Activated T-helper 17 cell treated with anti-CD3 and anti-CD28 coated beads, Interleukin-2, amount 50 U/mL, for 72 hours (primary cell): ENCODE measurements at places on chromosomes 11 and 22.
A peak's percentile ranks its signal among the peaks of the same experiment; 100 is the strongest.

- peak; percentile 25 for ATAC-seq
Measured at GRCh38 chr22:36386351-36386899, 1.3 kb downstream of the MYH9 start.

GRCh38 chr11:86397351-86397750 is 22.7 kb downstream of the CCDC81 start:
- ATAC-seq = no peak

DNA sequence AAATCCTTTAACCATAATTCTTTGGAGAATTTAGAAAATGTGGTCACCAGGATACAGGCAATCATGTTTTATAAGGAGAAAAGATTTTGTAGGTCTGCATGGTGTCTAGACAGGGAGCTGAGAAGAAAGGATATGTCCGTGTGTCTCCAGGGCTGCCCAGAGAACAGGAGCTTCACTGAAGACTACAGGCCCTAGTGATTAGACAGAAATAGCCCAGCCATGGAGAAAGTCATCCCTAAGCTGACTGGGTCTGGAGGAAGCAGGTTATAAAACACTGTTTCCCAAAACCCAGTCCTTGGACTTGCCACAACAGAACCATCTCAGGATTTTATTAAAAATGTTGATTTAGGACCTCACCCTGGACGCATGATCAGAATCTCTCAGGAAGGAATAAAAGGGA is 84.4 kb downstream of the GALNT18 start:
- no peak for ATAC-seq

GRCh38 chr11:28108958-28109357 is 770 bp downstream of the METTL15 start:
- ATAC-seq = no peak

GRCh38 chr22:47194476-47195155 is 432.2 kb downstream of the TBC1D22A start:
- ATAC-seq = no peak

DNA sequence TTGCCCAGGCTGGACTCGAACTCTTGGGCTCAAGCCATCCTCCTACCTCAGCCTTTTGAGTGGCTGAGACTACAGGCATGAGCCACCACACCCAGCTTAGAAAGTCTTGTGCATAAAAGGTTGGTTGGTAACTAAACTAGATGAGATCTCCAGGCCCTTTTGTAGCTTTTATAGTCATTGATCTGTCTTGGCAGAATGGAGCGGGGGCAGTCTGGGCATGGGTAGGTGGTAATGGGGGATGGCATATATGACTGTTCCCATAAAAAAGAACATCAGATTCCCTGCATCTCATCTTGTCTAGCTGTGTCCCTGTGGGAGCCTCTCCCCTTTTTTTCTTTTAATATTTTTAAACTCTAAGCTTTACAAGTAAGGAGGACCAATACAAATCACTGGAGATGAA is 30.2 kb downstream of the ABCC8 start:
- ATAC-seq = no peak

DNA sequence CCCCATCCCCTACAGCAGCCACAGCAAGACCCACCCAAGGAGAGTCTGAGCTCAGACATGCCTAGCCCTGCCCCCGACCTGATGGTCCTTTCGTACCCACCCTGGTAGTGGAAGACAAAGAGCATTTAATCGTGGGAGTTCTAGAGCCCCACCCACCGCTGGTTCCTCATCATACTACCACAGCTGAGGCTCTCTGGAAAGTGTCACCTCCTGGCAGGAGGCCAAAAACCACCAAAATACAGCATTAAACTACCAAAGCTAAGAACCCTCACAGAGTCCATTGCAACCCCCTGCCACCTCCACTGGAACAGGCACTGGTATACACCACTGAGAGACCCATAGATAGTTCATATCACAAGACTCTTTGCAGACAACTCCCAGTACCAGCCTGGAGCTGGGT is 311.1 kb downstream of the TENM4 start:
- no peak for ATAC-seq

GRCh38 chr11:36997656-36998055 is 399.6 kb upstream of the RAG2 start:
- no peak for ATAC-seq

GRCh38 chr11:2160736-2161259 is at the start of gene INS:
INS (minus strand) TSS chr11:2161209; CDS start chr11:2160971, 238 bp downstream.
- ATAC-seq = no peak

GRCh38 chr11:17611503-17612220 is 64.6 kb downstream of the OTOG start:
- no peak for ATAC-seq

DNA sequence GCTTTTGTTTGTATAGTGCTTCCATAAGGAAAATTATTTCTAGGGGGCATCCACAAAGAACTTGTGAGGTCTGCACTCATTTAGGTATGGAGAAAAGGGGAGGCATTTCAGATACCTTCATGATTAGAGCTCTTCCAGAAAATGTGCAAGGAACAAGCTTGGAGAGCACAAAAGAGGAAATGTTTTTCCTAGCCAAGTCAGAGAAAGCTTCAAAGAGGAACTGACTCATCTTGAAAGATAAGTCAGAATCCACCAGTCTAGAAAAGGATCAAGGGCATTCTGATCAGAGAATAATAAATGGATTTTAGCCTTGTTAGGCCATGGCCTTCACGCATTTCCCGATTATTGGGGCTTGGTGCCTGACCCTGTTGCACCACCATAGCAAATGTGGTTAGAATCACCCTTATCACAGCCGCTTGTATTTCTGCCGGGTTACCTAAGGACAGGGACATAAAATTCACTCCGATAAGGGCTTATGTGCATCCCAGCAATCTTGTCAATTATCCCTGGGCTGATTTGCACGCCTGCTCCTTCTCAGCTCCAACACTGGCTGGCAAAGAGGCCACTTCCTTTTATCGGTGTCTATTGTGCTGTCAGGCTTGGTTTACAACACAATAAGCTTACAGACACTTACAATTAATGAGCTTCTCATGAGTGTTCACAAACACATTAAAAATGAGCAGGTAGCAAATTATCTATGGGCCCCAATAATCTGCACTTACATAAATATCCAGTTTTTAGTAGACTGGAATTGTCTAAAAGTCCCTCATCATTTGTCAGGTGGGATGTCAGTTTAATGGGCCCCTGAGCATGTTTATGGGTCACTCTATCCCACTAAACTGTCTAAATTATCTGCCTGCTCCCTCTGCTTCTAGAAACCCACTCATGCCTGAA is 613.5 kb downstream of the SOX6 start:
- no peak for ATAC-seq

GRCh38 chr11:128739589-128739988 is 45.7 kb downstream of the FLI1 start:
- no peak for ATAC-seq

DNA sequence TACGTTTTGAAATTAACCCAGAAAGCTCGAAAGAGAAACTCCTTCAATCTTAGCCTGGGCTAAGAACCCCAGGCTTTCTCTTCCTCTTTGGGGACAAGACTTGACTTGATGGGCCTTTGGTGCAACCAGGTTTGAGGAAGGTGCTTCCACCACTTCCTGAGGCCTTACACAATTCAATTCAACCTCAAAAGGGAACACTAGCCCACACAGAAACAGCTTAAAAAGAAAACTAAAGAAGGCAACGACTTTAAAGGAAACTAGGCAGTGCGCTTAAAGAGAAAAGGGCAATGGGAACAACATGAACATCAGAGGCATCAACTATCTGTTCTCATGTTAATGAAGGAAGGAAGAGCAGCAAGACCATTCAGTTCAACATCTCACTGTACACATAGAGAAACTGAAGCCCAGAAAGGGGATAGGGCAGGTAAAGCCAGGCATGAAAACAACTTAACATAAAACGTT is 24.8 kb downstream of the PAK1 start:
- no peak for ATAC-seq

DNA sequence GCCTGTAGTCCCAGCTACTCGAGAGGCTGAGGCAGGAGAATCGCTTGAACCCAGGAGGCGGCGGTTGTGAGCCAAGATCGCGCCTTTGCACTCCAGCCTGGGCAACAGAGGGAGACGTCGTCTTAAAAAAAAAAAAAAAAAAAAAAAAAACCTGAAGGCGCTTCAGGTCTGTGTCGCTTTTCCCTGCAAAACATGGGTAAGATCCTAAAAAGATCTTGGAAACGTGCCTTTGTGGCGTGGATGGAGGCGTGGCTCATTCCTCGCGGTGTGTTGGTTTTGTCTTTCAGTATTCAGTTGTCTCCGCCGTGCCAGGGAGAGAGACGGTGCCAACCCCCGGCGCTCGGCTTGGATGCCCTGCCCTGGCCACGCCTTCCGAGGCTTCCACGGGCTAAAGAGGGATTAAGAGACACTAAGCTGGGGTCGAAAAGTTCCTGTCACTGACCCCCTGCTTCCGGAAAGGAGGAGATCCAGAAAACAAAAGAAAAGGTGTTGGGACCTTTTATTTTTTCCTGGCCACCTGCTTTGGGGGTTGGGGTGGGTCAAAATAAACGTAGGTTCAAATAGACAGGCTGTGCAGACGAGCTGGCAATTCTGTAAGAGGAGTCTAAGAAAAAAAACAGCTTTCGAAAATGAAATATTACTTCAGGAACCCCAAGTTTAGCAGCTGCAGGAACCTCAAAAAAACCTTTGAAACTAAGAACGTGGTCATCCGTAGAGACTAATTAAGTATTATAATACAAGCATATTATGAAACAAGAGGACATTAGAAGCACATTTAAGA is 1.1 kb upstream of the SLC35F2 start:
- peak; percentile 29 for ATAC-seq

- no peak for ATAC-seq
Measured at GRCh38 chr11:82906236-82906635, 4.7 kb downstream of the DDIAS start.

DNA sequence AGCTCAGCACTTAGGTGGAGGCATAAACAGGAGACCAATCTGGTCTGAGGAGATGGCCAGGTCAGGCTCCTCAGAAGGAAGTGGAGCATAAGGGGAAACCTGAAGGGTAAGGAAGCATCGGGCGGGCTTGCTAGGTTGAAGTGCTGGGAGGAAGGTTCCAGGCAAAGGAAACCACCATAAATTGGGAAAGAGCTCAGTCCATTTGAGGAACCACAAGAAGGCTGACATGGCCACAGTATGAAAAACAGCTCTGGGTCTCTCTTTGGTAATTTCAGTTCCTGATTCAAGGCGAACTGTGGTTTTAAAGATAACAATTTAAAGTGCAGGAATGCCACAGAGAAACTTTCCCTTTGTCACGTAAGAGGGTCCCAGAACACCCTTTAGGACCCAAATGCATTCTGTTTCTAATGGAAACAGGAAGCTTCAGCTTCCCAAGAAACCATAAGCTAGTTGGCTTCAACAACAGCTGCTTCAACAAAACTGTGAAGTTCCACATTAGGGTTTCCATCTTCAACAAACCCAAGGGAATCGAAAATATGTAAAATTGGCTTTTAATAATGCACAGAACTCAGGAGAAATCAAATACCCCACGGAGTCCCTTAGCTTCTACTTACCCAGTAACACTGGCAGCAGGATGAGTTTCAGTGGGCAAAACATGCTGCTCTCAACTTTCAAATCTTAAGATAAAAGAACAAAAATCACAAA is 10.4 kb downstream of the JAML start:
- no peak for ATAC-seq

DNA sequence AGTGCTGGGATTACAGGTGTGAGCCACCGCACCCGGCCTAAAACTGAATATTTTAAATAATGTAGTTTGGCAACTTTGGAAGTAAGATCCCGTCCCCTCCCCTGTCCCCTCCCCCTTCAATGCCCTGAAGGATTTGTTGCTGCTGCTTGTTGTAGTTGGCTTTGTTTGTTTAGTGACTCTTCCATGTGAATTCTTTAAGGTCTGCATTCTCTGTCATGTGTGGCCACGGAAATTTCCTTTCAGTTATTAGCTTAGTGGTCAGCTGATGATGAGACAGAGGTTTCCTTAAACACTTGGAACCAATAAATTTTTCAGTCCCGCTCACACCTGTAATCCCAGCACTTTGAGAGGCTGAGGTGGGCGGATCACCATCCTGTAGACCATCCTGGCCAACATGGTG is 109.9 kb downstream of the MPPED1 start:
- no peak for ATAC-seq

DNA sequence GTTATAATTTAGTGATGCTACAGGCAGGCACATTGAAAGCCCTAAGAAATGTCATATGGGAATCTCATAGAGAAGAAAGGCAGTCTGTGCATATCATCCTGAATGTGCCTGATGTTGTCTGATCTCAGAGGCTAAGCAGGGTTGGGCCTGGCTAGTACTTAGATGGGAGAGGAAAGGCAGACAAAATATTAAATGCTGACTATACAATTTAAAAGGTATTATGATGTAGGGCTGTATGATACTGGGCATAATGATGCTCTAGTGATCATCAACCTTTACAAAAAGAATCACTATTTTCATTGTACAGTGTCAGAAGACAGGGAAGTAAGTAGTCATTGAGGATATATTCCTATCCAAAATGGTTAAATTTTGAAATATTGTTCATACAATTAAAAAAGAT is 119.8 kb downstream of the UVRAG start:
- no peak for ATAC-seq

GRCh38 chr11:70419307-70420007 is 21.1 kb downstream of the CTTN start:
- no peak for ATAC-seq

- ATAC-seq = no peak
Measured at GRCh38 chr11:42674436-42674835, 637.4 kb upstream of the API5 start.

- ATAC-seq = no peak
Measured at GRCh38 chr11:68932933-68933577, 29.4 kb downstream of the IGHMBP2 start.

- ATAC-seq = no peak
Measured at GRCh38 chr22:37802310-37803194, 5.2 kb upstream of the GCAT start.

- ATAC-seq = no peak
Measured at GRCh38 chr11:45657496-45658260, 7.7 kb downstream of the CHST1 start.

DNA sequence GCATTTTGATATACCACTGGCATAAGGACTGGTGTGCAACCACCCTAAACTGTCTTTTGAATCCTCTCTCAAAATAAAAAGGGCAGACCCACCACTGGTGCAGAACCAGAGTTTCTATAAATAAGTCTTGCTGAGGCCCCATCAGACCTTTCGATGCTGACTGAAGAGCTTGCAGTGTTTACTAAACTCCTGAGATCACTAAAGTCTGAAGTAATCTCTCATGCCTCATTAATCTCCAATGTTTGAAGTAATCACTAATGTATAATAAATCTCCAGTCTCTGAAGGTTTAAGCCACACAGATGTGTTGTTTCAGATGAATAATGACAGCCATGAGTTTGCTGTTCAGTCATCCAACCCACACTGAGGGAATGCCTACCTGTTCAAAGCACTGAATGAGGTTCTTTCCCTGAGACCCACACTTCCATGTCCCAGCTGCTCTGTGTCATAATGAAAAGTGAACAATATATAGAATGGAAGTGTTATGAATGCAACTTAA is 50.6 kb upstream of the DEUP1 start:
- ATAC-seq = no peak

DNA sequence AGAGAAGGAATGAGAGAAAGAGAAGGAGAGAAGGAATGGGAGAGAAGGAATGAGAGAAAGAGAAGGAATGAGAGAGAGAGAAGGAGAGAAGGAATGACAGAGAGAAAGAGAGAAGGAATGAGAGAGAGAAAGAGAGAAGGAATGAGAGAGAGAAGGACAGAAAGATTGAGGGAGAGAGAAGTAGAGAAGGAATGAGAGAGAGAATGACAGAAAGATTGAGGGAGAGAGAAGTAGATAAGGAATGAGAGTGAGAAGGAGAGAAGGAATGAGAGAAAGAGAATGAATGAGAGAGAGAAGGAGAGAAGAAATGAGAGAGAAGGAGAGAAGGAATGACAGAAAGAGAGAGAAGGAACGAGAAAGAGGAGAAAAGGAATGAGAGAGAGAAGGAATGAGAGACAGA is 34.1 kb upstream of the APOL5 start:
- no peak for ATAC-seq

GRCh38 chr11:44319170-44319551 is 9.2 kb upstream of the ALX4 start:
- ATAC-seq = no peak

- ATAC-seq = no peak
Measured at GRCh38 chr11:132980670-132981069, 551.6 kb downstream of the OPCML start.
